ENCODE measurements at places on chromosomes 2 and 18.

DNA sequence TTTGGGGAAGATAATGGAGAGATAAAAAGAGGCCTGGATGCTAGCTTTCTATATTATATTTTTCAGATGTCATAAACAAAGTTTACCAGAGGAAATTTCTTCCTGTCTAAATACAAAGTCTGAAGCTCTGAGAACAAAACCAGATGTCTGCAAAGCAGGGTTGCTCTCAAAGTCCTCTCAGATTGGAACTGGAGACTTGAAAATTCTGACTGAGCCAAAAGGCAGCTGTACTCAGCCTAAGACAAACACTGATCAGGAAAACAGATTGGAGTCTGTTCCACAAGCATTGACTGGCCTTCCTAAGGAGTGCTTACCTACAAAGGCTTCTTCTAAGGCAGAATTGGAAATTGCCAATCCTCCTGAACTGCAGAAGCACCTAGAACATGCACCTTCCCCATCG lies 25.1 kb downstream of the KDM3A start:
- DNase-seq = no peak

GRCh38 chr18:13268158-13269012 lies 49.8 kb downstream of the LDLRAD4 start:
- DNase-seq = no peak

GRCh38 chr2:191411472-191411871 lies 166.3 kb downstream of the MYO1B start:
- no peak for DNase-seq

DNA sequence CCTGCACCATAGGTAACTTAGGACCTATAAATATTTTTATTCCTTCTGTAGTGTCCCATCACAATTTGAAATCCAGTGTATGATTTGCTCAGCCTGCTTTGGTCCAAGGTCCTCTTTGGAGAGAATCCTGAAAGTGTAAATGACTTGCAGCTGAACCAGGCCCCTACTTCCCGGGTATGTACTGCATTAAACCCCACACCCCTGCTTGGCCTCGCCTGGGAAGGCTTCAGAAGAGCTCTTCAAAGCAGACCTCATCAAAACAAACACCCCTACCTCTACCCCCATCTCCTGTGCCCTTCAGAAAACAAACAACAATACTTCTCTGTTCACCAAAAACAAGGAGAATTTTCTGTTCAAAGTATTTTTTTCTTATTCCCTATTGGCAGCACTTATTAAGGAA lies 9.5 kb upstream of the SPTBN1 start:
- DNase-seq = no peak

GRCh38 chr2:236887531-236887930 lies 198.2 kb upstream of the COPS8 start:
- DNase-seq = no peak

GRCh38 chr2:27613985-27614384 lies 14.8 kb downstream of the CCDC121 start:
- no peak for DNase-seq

DNA sequence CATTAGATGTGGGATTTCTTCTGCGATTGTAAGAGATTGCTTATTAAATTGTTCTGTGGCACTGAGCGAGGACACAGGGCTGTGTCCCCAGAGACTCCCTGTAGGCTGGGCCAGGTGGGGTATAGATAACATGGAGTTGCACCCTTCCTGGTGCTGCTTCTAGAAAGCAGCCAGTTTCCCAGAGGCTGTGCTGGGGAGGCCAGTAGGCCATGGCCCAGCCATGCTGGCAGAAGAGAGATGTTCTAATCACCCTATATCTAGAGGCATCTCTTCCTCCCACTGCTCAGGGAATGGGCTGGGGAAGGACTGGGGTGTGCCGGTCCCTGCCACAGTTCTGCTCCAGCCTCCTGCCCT lies 66.9 kb downstream of the HS1BP3 start:
- no peak for DNase-seq

DNA sequence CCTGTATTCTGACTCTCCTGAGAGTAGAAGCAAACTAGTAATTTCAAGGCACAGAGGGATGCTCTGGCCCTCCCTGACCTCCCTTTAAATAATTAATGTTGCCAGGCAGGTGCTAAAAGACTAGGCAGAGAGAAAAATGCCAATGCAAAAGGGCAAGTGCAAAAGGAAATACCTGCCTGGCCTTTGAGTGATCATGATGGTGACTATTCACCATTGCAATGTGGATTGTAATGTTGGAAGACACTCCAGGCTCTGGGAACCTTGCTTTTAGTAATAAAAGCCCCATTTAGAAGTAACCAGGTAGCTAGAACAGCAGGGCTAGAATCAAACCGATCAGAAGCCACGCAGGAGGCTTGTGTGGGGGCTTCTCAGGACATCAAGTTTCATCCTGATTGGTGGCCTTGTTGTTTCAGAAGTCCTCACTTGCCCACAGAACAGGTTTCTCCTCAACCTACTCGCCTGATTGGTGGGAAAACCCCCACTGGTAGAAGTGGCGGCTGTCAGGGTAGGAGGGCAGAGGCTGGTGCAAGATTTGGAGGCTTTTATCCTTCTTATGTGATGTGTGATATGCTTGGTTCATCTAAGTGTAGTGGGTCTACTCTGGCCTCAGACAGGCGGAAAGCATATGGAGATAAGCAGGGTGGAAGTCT lies 16.0 kb upstream of the CHRNA1 start:
- peak; percentile 41 for DNase-seq

GRCh38 chr2:120503793-120504571 lies 158.0 kb downstream of the INHBB start:
- no peak for DNase-seq

GRCh38 chr2:213316001-213316735 lies 31.9 kb downstream of the SPAG16 start:
- DNase-seq = no peak

GRCh38 chr18:79912994-79913831 lies 38.2 kb downstream of the SLC66A2 start:
- DNase-seq = no peak

GRCh38 chr2:101337877-101338276 lies 29.4 kb upstream of the RNF149 start:
- no peak for DNase-seq

- no peak for DNase-seq
These were observed 297.1 kb upstream of the CCDC68 start for GRCh38 chr18:55256226-55256928.

DNA sequence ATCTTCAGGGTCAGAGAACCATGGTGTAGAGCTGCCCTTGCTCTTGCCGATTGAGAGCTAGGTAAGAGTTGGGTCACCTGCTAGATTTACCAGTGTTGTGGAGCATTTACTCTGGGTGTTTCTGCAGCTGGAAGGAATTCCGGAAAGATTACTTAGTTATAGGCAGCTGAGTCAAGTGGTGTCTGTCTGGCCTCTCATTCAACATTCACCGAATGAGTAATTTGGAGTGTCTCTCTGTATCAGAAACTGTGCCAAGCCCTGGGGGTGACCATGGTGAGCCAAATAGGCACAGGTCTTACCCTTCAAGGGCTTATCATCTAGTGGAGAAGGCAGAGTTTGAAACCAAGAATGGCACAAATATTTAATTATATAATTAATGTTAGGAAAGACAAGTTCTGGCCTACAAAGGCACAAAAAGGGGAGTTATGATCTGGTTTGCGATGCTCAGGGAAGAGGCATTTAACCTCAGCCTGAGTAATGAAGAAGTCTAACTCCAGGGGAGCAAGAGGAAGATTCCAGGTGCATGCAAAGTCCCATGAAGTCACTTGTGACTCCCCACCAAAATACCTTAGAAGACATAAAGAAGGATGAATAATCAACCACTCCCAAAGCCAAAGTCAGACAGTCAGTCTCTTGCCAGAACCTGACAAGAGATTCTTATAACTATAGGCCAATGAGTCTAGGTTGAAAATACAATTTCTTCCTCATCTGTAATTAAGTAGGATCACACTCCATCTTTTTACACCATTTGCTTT lies 12.5 kb downstream of the SETBP1 start:
- no peak for DNase-seq

DNA sequence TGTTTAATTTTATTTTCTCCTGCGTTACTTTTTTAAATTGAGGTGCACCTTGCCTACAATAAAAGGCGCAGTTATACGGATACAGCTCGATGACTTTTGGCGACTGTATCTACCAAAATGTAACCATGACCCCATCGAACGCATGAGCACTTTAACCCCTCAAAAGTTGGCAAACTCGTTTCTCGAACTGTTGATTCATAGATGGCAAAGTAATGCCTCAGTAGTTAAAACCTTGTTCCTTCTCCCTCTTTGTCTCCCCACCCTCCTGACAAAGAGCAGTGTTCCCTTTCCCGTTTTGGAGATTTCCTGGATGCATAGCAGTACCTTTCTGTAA lies 577 bp downstream of the MOGAT1 start:
- no peak for DNase-seq

GRCh38 chr2:16478434-16479210 lies 187.0 kb downstream of the CYRIA start:
- DNase-seq = no peak

DNA sequence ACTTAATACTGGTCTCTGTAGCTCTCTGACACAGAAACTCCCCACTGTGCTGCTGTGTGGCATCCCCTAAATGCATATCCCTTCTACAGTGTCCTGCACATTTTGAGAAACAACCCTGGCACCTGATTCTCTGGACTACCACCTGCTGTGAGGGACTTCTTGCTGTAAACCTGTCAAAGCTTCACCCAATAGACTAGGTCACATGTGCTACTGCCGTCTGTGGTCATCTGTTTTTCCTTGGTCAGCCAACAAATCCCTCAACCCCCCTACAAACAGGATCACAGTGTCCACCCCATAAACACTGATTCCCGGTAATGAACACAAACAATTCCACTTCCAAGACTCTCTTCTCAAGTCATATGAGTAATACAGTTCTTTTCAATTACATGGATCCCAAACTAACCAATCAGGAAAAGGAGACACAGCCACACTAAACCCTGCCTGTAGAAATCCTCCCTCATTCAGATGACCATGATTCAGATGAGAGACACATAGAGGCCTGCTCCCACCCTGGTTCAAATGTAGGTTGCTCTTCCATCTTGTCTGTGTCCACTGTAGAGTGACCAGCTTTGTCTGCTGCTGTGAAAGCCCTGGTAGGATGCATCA lies 1157.4 kb downstream of the RPIA start:
- DNase-seq = no peak

- no peak for DNase-seq
These were observed 115.6 kb downstream of the MBP start for GRCh38 chr18:77016936-77017335.

- no peak for DNase-seq
These were observed 47.0 kb downstream of the CRYGD start for GRCh38 chr2:208077276-208077675.

DNA sequence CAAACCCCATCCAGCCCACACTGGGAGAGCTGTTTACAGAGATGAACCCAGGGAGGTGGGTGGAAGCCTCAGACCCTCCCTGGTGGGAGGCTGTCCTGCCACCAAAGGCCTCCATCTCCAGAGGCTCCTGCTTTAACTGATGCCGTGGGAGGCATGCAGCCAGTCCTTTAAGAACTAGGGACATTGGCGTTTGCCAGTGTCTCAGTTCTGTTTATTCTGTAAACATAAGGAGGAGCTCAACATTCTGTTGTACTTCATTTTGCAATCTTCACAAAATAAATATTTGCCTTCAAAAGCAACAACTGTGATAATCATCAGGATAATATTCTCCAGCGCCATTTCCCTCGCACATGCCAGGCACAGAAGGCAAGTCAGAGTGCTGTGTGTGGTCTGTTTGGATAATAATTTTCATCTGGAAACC lies 6.8 kb downstream of the EDAR start:
- no peak for DNase-seq

DNA sequence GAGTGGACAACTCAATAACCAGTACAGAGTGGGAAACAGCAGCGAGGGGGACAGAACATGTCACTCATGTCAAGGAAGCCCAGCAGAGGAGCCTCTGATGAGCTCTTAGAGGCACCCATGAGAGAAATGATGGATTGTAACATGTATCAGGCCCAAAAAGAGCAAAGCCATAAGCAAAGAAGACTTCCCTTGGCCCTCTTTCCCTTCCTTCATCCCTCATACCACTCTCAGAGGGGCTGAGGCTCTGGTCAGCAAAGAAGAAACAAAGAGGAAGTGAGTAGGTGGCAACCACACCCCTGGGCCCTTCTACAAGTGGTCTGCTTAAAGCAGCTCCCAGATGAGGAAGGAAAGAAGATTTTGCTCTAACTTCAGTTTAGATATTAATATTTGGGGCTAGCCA lies 112.8 kb downstream of the CDC42EP3 start:
- no peak for DNase-seq

GRCh38 chr18:54558609-54559585 lies 32.1 kb upstream of the DYNAP start:
- no peak for DNase-seq

DNA sequence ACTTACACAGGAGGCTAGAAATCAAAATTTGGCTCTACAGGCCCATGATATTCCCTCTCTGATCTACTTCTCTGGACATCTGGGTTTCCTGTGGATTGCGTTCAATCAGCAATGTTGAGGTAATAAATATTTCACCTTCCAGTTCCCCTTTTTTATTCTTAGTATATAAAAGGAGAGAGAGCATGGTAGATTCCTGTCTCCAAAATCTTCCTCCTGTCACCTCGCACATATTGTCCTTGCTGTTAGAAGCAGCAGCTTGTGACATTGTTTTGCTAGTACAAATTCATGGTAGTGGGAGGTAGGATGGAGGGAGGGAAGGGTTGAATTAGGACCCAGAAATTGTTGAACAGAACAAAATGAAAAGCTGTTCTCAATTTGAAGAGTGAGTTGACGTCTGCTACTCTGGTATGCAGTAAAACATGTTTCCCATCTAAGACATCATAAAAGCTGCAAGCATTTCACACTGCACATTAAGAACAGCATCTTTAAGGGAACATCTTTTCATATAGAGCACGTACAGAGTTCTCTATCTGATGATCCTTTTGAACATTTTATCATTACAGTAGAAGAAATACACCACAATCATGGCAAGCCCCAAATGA lies 156.4 kb downstream of the RDH14 start:
- DNase-seq = no peak

- DNase-seq = no peak
These were observed 4.4 kb upstream of the RNF103 start for GRCh38 chr2:86628091-86628522.

DNA sequence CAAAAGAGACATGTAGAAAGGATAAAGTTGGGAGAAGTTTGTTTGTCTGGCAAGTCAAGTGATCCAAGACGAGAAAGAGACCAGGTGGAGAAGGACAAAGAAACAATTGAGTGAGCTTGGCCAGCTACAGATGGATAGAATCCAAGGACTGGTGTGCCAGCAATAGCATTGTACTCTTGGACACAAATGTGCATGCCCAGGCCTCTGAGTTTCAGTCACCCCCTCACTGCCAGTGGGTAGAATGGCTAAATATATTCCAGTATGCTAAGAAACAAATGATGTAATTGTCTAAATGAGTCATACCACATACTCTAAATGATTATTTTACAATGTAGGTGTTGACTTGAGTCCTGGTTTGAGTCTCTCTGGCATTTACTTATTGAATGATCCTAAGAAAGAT lies 881.3 kb downstream of the LRRTM4 start:
- DNase-seq = no peak

- no peak for DNase-seq
These were observed 33.4 kb downstream of the ITGA6 start for GRCh38 chr2:172460780-172461201.
